ENCODE measurements at places on chromosomes 12 and 14.
A peak's percentile ranks its signal among the peaks of the same experiment; 100 is the strongest.

GRCh38 chr14:48709277-48709785 lies 876.8 kb downstream of the RPS29 start:
- no peak for DNase-seq

DNA sequence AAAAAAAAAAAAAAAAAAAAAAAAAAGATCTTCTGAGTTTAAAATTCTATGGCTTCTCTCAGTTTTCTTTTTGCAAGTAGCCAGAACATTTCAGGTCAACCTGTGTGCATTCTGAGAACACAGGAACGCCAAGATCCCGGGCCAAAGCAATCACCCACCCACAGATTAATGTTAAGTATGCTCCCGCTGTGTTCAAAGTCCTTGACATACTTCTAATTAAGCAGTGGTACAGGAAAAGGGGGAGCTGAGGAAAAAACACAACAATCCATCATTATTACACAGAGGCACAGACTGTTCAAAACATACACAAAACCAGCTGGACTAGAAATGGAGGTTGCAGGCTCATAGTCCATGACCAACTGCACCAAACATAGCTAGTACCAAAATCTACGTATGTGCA lies 2.8 kb downstream of the FBXO21 start:
- DNase-seq, result no peak

DNA sequence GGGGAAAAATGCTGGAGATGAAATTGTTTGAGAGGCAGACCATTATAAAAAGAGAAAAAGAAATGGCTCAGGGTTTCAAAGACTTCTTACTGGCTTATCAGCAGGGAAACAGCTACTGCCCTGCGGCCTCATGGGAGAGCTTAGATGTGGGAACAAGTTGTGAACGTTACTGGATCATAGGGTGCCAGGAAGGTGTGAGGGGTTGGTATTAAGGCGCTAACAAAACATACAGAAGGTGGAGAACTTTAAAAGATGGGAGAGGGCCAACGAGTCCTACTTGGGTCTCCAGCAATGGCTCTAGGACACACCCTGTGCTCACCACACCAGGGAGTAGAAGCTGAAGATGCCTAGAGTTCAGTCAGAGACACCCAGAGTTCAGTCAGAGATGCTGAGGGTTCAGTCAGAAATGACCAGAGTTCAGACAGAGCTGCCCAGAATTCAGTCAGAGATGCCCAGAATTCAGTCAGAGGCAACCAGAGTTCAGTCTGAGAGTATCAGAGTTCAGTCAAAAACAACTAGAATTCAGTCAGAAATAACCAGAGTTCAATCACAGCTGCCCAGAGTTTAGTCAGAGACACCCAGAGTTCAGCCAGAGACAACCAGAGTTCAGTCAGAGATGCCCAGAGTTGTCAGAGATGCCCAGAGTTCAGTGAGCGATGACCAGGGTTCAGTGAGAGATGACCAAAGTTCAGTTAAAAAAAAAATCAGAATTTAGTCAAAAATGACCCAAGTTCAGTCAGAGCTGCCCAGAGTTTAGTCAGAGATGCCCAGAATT lies 1103.6 kb downstream of the BCL11B start:
- DNase-seq, result no peak

DNA sequence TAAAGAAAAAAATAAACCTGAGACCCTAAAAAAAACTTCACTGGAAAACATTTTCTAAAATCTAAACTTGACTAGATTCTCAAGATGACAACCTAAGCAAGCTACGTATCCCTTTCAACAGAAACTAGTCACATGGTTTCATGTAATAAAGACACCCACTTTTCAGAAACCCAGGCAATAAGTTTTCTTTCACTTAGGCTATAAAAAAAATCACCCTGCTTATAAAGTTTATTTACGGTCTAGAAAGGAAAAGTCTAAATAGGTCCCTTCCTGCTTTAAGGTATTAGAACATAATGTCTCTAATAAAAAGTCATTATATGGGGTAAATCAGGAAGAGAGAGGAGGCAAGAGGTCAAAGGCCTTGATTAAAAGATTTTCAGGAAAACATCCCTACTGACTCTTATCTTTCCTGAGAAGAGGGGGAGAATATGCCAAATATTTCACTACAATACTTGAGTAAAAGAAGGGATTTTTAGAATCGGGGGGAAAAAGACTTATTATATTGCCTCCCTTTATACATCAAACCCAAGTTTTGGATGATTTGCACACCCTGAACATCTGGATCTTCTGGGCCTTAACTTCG lies 9.5 kb downstream of the CLIP1 start:
- no peak for DNase-seq

- DNase-seq, result no peak
Measured at GRCh38 chr14:81170829-81171195, 49.9 kb downstream of the GTF2A1 start.

GRCh38 chr14:34713681-34714319 lies 593 bp downstream of the CFL2 start:
- DNase-seq, result no peak

DNA sequence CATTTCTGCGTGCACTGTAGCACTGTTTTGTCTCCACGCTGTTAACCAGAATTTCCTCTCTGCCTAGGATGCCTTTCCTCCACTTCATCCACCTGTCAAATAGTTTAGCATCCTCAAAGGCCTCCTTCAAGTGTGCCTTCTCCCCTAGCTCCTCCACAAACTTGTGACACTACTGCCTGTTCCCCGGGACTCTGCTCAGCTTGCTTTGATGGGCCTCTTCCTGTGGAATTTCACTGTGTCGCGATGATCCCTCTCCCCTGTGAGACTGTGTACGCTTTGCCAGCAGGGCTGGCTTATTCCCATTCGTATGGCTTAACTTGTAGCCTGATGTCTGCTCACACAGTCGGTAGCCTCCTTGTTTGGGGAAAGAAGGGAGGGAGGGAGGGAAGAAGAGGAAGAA lies 426.8 kb downstream of the VRK1 start:
- no peak for DNase-seq

DNA sequence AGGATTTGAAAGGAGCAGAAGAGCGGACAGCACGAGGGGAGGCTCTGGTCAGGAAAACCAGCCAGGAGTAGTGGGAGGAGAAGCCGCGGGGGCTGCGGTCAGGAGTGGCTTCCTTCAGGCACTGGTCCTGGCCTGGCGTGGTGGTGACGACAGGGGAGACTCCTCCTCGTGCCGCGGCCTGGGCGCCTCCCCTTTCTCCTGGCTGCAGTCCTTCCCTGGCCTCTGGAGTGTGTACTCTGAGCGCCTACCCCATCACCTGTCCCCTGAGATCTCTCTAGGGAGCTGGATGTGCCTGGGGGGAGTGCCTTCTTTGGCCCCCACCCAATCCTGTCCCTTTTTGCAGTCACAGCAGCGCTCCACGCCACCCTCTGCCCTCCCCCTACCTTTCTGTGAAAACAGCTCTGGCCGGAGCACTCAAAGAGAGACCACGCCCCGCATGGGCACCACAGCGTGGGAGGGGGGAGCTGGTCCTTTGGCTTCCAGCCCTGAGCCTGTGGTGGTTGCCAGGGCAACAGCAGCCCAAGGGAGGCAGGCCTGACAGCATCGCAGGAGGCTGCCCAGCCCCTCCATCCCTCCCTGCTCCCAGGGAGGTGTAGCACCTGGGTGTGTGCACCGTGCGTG lies 125.9 kb downstream of the CALM1 start:
- DNase-seq, result peak; percentile 95

GRCh38 chr12:24246376-24246775 lies 296.9 kb upstream of the SOX5 start:
- DNase-seq, result no peak

- no peak for DNase-seq
Measured at GRCh38 chr14:51889851-51890250, 29.4 kb downstream of the GNG2 start.

GRCh38 chr14:103191844-103192243 lies 68.6 kb downstream of the TNFAIP2 start:
- no peak for DNase-seq

- no peak for DNase-seq
Measured at GRCh38 chr14:100336618-100337530, 13.7 kb downstream of the SLC25A47 start.

GRCh38 chr14:86513056-86513455 lies 983.1 kb downstream of the FLRT2 start:
- DNase-seq, result no peak

- DNase-seq, result no peak
Measured at GRCh38 chr14:91396013-91396660, 21.5 kb downstream of the CCDC88C start.

DNA sequence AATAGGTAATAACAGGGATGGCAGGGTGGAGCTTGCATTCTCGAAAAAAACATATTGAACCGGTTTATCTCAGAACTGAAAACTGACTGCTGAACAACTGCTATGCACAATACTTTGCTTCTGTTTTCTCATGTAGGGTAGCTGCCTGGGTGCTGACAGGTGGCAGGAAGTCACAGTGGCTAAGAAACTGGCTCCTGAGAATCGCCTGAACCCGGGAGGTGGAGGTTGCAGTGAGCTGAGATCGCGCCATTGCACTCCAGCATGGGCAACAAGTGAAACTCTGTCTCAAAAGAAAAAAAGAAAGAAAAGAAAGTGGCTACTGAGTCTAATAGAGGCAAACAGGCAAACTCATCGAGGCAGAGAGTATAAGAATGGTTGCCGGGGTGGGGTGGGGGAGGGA lies 113.1 kb downstream of the CCDC60 start:
- no peak for DNase-seq

DNA sequence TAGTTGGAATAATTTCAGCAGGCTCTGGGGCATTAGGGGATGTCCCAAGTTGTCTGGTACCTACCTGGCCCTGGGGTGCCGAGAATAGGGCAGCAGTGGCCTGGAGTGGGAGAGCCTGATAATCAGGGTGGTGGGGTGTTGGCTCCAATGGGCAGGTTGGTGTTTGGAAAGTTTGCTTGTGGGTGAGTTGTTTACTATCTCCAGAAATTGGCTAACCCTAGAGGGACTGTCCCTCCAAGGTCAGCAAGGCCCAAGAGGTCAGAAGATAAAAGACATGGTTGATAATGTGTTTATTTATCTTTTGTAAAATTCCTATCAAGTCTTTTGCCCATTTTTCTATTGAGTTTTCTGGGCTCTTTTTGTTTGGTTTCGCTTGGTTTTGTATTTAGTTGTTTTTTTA lies 105.1 kb downstream of the KICS2 start:
- no peak for DNase-seq

- no peak for DNase-seq
Measured at GRCh38 chr12:121441555-121441954, 41.6 kb downstream of the RNF34 start.

DNA sequence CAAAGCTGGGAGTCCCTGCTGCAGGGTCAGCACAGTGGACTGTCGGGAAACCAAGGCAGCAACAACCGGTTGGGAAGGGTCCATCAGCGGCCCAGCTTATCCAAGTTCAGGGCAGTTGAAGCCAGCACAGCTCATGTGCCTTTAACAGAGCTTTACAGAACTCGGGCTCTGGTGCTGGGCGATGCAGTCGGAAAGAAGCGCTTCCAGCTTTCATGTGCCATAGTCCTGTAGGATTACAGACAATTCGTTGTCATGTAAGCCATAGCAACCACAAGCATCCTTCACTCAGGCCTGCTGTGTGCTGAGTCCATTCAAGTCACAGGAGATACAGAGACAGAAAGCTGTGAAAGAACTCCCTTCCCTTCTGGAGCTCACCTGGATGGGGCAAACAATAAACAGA lies 3.5 kb upstream of the FAM181A start:
- no peak for DNase-seq

GRCh38 chr12:100249941-100250340 lies 16.9 kb downstream of the DEPDC4 start:
- DNase-seq, result no peak

DNA sequence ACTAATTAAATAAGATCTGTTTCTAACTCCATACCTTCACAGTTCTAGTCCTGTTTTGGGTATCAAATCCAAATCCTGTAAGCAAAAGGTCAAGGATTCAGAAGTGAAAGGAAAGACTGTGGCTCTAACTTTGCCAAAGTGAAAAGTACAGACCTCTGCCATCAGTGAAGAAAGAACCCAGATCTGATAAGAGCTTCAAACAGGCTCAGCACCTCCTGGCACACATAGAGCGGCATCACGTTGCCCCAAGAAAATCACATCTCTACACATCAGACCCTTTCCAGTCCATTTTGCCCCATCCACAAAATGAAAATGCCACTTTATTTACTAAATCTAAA lies 23.2 kb downstream of the CLIP1 start:
- DNase-seq, result no peak

- no peak for DNase-seq
Measured at GRCh38 chr14:58104808-58105207, 47.2 kb downstream of the ARMH4 start.

- no peak for DNase-seq
Measured at GRCh38 chr12:89162589-89163261, 189.6 kb downstream of the DUSP6 start.

DNA sequence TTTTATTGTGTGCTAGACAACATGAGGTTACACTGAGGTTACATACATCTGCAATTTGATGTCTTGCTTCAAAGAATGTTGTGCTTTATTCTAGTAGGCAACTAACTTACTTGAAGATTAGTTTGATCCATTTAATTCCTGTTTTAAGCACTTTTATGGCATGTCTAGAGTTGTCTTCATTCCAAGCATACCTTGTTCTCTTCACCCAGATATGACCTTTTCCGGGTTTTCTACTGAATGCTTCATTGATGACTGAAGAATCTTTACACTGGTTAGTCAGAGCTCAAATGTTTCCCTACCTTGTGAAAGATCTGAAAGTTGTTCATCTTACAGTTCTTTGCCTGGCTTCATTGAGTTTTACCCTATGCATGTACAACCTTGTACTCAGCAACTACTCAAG lies 274.0 kb upstream of the KITLG start:
- no peak for DNase-seq

DNA sequence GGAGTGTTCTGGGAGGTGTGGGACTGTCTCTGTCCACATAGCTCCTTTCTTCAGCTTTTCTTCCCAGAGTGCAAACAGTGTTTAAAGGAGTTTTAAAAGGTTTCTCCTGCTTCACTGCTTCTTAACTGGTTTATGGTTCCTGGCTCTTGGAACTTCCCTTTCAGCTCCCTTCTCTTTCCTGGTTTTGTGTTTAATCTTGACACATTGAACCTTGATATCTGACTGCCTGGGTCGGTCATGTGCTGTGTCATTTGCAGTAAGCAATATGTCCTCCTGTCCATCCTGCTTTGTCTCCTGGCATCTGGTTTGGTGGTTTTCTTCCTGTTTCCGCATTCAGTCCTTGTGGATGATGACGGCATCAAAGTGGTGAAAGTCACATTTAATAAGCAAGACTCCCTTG lies 2.2 kb downstream of the TMEM106C start:
- DNase-seq, result no peak

DNA sequence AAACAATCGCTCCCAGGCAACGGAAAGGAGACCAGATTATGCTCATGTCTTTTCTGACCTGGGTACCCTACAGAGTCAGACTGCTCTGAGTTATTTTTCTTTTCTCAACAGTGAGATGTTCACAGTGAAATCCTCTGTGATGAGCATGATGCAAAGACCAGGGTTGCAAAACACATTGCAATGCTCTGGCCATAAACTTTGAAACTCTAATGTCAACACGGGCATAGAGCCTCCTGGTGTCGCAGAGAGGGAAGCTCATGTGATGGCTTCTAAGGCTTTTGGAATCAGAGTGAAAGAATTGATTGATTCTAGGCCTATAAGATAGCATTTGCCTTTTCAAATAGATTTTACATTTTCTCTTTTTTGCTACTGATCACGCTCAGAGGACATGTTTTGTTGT lies 193.4 kb downstream of the RASSF9 start:
- DNase-seq, result no peak

GRCh38 chr14:87018294-87018693 lies 974.7 kb downstream of the GALC start:
- DNase-seq, result no peak
